ENCODE measurements at places on chromosomes 12 and 14. TPM values are rescaled to one million over a fixed set of nuclear protein-coding genes. Genes with fewer than 3 reads are reported as not detected.

ST8SIA1 gene
- 1.1 TPM for total RNA-seq

IL22 gene
- total RNA-seq = not detected

HOXC5 gene
- 1.2 TPM for total RNA-seq

KLRK1 gene
- total RNA-seq = not detected

LMBR1L gene
- total RNA-seq = 24.2 TPM

WNT5B gene
- total RNA-seq = 4.3 TPM

LIMA1 gene
- total RNA-seq = 527 TPM

C12orf60 gene
- 1.1 TPM for total RNA-seq

CCNK gene
- total RNA-seq = 27.0 TPM

MANSC4 gene
- not detected for total RNA-seq

PPM1H gene
- 0.78 TPM for total RNA-seq

SLC2A14 gene
- 0.17 TPM for total RNA-seq

WIF1 gene
- not detected for total RNA-seq

KRT80 gene
- total RNA-seq = 1.8 TPM

- peak; percentile 35 for DNase-seq
Measured at GRCh38 chr12:92419201-92419600, 273.6 kb upstream of the BTG1 start.

DNA sequence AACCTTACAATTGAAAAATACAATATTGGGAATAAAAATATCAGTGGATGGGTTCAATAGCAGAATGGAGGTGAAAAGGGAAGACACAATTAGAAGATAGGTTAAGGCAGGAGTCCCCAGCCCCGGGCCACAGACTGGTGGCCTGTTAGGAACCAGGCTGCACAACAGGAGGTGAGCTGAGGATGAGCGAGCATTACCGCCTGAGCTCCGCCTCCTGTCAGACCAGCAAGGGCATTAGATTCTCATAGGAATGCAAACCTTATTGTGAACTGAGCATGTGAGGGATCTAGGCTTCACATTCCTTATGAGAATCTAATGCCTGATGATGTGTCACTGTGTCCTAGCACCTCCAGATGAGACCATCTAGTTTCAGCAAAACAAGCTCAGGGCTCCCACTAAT is 27.3 kb upstream of the ST8SIA1 start:
- no peak for DNase-seq

DNA sequence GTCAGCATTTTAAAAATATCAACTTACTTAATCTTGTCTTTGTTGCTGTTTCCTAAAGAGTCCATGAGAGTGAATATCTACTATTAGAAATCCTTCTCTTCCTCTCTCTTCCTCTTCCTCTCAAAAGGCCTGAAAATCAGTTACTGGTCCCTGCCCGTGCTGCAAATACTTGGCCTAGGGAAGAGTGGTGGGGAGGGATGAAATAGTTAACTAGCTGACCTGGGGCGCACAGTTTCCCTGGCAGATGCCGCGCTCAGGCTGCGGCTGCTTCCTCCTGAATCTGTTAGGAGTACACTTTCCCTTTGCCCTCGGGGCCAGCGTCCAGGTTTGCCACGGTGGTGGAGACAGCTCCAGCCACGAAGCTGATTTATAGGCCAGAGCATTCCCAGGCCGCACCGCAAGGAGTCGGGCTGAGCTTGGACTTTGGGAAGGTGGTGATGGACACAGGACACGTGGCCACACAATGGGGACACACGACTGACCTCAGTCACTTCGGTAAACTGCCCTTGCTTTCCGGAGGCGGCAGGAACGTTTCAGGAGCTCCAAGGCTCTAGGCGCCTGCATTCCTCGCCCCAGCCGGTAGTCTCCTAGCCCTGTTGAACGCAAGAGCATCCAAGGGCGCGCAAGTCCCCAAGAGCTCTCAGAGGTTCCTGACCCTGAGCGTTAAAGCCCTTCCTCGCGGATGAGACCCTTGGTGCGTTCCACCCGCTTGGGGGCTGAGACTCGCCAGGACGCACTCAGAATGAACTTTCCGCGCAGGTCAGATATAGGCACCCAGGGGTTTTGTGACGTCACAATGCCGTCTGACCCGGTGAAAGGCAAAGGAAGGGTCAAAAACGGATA is 7.1 kb upstream of the ASCL1 start:
- no peak for DNase-seq

DNA sequence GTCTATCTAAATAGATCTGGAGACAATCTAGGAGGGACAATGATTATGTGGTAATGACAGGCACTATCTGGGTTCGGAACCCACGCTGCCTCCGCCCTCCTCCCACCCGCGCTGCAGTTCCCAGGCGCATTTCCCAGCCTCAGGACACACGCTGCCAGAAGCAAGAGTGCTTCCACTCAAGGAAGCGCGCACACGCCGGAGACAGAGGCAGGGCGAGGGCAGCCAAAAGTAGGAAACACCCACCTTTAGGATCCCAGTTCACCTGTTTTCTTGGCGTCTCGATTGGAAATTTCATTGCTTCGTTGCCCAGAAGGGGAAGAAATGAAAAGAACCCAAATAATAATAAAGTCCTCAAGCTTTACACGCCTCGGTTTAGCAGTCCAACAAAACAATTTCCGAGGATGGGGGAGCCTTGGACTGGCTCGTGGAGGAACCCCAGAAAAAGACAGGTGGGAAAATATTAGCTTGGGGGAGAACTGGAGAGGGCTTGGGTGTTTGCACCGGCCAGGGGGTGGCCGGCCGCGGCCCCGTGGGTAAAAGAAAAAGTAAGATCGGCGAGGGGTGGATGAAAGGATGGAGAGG is 474 bp downstream of the KCNK10 start:
- no peak for DNase-seq

DNA sequence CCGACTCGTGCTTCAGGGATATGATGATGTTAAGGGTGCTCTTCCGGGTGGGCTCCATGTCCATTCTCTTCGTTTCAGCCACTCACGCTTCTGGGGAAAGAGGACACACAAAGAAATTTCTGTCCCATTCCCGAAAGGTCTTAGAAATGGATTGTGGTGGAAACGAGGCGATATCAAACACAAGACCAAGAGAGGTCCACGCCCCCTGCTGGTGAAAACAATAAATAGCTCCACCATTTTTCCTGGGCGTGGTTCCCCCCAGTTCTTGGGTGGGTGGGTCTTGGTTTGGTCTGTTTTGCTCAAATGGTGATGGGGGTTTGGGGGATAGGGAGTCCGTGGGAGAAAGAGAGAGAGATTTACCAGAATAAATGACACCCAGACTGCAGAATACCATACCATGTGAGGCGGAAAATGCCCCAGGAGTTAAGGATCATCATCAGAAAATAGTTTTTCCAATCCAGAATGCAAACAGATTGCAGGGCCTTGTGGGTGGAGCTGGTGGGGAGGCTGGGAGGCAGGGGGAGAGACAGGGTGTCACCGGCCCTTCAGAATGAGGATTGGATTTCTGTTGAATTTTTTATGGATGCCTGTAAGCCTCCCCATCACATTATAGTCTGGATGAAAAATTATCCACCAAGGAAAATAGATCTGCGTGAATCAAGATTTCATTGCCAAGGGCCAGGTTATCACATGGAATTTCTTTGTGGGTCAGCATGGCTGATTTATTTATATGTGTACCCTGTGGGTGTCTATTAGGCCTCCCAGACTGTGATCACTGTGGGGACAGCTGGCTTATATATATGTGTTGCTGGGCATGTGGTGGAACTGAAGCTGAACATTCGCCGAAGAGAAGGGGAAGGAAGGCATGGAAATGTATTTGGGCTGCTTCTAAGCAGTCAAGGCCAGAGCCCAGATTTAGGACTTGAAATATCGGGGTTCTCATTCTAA is 55.8 kb downstream of the SRRM4 start:
- DNase-seq = no peak

DNA sequence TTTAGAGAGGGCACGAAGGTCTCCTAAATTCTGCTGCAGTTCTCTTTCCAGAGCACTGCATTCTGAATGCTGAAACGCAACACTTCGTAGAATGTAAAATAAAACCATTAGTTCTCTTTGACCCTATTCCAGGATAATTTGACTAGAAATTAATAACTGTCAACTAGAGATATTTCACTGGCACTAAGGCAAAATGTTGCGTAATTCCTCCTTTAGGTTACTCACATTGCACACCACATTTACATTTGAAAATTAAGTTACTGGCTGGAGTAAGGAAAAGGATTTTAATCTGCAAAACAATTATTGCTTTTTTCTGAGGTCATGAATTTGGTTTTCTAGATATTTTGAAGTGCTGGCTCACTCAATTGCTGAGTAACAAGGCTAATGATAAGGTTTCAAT is 58.0 kb upstream of the TRHDE start:
- no peak for DNase-seq

GRCh38 chr12:12562016-12562483 is 613 bp downstream of the DUSP16 start:
- no peak for DNase-seq

DNA sequence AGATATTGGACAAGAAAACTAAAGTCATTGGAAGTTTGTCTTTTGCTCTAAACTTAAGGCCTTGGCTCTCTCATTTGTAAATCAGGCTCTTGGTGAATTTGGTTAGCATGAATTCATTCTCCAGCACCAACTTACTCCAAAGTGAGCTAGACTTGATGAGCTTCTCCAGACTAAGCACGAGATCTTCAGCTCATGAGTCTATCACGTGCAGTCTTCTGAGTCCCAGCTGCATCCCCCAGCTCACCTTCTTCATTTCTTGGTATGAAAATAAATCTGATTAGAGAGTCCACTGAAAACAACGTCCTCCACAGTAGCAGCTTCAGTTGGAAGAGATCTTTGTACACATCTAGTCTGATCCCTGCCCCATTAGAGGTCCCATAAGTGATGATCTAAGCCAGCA is 52.5 kb upstream of the DDX11 start:
- no peak for DNase-seq

DNA sequence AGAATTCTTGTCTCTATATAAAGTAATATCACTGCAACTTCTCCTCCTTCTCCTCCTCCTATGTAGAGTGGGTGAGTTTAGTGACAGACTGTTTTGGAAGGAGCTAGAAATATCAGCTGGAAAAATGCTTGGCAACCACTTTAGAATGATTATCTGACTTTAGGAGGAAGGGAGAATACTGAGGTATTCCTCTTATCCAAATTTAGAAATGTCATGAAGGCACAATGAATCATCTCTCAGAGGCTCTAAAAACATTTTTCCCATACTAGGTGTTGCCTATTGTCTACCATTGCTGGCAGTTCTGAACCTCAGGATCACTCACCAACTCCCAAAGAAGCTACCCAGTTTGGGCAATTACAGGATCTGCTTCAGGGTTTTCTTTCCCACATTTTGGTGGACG is 306.6 kb upstream of the ATP2B1 start:
- DNase-seq = peak; percentile 44

DNA sequence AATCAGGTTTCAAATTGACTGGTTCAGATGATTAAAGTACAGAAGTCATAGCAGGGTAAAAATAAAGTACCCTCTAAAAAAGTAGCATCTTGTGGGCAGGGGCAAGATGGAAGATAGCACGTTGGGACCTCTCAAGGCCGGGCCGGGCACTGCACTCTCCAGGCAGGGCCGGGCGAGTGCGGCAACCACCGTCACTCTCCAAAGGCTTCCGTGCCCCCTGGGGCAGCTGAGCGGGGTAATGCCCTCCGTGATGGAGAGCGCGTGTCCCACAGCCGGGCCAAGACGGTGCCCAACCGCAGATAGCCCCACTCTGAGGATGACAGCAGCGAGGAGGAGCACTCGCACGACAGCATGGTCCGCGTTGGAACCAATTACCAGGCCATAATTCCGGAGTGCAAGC is 8.6 kb upstream of the PLXNC1 start:
- no peak for DNase-seq

DNA sequence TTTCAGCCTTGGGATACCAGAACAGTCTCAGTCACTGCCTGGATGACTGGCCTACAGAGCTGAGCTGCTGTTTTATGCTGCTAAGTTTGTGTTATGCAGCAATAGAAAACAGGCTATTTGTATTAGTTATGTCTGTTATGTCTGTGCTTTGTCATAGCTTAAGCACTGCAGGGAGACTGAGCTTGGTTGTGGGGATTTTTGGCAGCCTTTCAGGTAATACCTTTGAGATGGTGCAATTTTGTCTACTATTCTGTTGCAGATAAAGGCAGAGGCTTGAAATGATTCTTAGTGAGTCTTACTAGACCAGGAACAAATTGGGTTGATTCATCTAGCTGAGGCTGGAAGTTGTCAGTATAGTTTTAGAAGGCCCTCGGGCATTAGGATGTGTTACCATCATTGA is 201.3 kb upstream of the RBM19 start:
- no peak for DNase-seq

DNA sequence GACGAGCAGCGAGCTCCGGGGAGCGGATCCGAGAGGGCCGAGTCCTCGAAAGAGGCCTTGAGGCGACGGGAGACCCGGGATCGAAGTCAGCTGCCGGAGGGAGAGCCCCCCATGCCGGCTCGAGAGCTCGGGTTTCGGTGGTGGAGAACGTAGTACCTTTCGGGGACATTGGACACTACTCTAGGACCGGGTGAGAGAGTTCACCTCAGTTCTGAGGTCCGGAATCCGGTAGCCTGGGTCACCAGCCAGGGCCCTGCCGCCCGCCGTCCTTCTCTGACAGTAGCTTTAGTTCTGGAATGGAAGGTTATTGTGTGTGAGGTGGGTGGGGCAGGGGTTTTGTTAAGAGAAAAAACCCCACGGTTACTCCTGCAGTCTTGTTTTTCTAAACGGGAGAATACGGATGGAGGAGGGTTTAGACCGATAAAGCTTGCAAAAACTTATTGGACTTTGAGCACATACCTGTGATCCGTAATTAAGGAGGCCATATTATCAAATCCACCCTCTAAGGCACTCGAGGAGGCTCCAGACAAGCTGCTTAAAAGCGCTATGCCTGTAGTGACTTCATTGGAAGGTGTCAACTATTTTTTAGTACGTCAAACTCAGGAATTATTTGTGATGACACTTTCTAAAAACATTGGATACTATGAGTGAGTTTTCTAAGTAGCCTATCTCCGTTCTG is 765 bp downstream of the SCYL2 start:
- peak; percentile 42 for DNase-seq

GRCh38 chr12:55392032-55392795 is 8.1 kb upstream of the OR6C65 start:
- no peak for DNase-seq

GRCh38 chr14:89540830-89541470 is 123.9 kb upstream of the FOXN3 start:
- peak; percentile 2 for DNase-seq

GRCh38 chr14:65853407-65853955 is 441.0 kb downstream of the FUT8 start:
- no peak for DNase-seq

DNA sequence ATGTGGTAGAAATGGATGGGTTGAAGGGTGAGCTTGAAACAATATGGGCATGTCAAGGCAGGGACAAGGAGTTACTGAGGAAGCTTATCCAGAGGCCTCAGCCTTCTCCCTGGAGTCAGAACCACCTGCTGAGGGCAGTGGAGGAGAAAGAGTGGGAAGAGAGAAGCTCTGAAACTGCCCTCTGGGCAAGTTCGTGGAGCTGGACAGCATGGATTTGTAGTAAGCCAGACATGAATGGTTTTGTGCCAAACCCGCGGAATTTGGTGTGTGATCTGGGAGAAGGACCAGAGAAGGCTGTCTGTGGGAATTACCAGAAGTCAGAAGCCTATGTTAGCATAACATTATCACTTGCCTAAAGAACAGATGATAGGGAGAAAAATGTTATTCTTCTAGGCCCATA is 164.8 kb downstream of the SLC41A2 start:
- DNase-seq = peak; percentile 74
